ENCODE measurements at places on chromosomes 4 and X. TPM values are rescaled to one million over a fixed set of nuclear protein-coding genes. Genes with fewer than 3 reads are reported as not detected.

DNA sequence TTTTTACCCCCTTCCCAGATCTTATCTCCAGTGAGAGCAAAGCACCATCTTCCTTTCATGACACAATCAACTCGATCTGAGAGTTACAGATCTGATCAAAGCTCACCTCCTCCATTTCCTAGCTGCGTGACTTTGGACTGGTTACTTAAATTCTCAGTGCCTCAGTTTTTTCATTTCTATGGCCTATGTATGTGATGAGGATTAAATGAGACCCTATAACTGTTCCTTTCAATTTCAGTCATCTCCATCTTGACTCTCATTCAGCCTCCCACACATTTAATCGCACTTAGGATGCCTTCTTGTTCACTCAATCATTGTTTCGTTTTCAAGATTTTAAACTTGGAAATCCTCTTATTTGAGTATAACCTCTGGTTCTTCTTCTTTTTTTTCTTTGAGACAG, 20.1 kb upstream of the CXCR3 start:
- DNase-seq: no peak

Gene UBE2K
- total RNA-seq: 23.1 TPM

DNA sequence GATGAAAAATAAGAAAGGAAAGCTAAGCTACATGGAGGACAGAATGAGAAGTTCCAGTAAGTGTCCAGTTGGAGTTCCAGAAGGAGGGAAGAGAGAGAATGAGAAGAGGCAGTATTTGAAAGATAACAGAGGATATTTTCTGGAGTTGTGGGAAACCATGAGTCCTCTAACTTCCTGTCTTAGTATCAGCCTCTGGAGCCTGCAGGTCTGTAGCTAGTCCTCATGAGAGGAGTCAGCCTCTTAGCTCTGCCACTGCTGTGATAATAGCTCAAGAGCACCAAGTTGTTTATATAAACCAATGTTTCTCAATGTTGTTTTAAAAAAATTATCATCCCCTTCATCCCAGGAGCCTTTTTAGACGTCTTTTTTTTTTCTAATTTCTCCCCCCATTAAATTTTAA, 2.4 kb upstream of the PLAC1 start:
- DNase-seq: no peak

Gene CD38
- not detected for total RNA-seq

- no peak for DNase-seq
Observed at GRCh38 chr4:121239951-121240350, 75.8 kb upstream of the TNIP3 start.

DNA sequence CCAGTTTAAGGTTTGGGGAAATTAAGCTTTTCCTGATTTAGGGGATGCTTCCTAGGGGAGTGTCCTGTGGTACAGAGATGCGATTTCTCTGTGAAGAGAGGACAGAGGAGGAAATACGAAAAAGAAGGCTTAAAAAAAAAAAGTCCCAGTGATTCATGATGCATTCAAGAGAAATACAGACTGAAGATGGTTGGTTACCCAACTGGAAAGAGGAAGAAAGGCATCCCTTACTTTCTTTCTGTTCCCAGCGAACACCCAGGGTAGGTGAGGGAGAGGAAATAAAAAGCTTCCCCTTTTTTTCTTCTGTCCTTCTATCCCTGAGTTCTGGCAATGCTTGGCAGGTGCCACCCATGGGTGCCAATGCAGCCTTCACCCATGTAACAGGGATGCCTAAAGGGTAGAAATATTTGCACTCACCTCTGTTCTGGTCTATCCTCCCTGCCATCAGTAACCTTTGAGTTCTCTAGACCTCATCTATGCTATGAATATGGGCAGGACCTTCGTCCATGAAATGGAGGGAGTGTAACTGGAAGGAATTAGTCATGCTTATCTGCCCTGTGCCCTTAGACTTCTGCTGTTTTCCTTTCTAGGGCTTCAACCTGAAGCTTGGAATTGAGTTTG, 230.1 kb upstream of the GALNTL6 start:
- no peak for DNase-seq

GRCh38 chrX:45347877-45348276, 147.2 kb upstream of the DIPK2B start:
- DNase-seq: peak; percentile 20

Gene MAP7D2
- total RNA-seq: 0.23 TPM

Gene GABRE
- total RNA-seq: 1.5 TPM

DNA sequence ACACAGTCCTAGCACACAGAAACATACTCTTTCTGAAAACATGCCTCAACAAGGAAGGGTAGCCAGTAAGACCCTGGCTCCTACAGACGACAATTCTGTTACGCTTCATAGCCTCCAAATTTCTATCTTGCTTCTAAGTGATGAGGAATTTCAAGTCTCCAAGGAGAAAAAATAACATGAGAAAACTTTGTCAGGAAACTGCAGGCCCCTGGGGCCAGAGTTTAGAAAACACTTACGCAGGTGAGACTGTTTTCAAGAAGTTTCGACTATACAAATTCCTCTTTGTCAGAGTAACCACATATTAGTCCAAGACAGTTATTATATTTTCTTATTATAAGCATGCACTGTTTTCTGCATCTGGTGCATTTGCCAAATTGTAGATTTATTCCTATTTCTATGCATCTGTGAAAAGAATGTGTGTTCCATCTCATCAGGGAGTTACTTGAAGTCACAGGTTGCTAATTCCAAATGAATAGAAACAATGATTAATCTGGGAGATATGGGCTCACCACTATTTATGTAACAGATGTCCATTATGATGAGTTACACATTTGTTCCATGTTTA, 30.3 kb upstream of the HCCS start:
- no peak for DNase-seq

DNA sequence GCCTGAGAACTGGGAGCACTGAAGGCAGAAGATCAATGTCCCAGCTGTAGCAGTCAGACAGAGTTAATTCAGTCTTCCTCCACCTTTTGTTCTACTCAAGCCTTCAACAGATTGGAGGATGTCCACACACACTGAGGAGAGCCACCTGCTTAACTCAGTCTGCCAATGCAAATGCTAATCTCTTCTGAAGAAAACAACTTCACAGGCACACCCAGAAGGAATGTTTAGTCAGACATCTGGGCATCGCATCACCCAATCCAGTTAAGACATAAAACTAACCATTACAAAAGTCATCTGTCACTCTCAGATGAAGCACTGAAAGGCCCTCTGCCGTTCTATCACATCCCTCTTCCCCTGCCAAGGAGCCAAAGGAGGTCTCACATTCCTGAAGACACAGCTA, 173.7 kb downstream of the CENPC start:
- DNase-seq: no peak

Gene LRRC66
- total RNA-seq: 0.32 TPM

Gene FRMPD3
- under 0.01 TPM for total RNA-seq

All from LHCN-M2 (cell line).